Ovary (tissue), 10 donors: ENCODE measurements at places on chromosomes 5 and 9. TPM values are rescaled to one million over a fixed set of nuclear protein-coding genes. Genes with fewer than 3 reads are reported as not detected.

- H3K27ac ChIP-seq, result no peak overlapping the region
- no peaks in the 10 kb centered on the region for H3K27me3 ChIP-seq
- DNase-seq, result no peak
These were observed 7.9 kb downstream of the TXN start for GRCh38 chr9:110248361-110248760.

- H3K27ac ChIP-seq, result no peak overlapping the region
- no peaks in the 10 kb centered on the region for H3K27me3 ChIP-seq
- H3K4me3 ChIP-seq, result no peak overlapping the region
- DNase-seq, result no peak
- H3K36me3 ChIP-seq, result no peaks in the 10 kb centered on the region
These were observed 303.9 kb downstream of the DOCK8 start for GRCh38 chr9:518540-518939.

DNA sequence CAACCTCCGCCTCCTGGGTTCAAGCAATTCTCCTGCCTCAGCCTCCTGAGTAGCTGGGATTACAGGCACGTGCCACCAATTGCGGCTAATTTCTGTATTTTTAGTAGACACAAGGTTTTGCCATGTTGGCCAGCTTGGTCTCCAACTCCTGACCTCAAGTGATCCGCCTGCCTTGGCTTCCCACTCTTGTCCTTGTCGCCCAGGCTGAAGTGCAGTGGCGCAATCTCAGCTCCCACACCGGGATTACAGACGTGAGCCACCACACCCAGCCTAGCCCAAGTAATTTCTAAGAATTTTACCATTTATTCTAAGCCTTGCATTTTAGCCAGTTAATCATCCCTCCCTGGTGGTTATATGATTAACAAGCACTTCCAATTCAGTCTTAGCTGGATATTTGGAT, 11.0 kb downstream of the NAIP start:
- H3K36me3 ChIP-seq, result no peaks in the 10 kb centered on the region
- H3K27me3 ChIP-seq, result no peaks in the 10 kb centered on the region
- no peak overlapping the region for H3K27ac ChIP-seq
- H3K4me3 ChIP-seq, result no peak overlapping the region
- DNase-seq, result no peak
- no peaks in the 10 kb centered on the region for H3K4me1 ChIP-seq

DNA sequence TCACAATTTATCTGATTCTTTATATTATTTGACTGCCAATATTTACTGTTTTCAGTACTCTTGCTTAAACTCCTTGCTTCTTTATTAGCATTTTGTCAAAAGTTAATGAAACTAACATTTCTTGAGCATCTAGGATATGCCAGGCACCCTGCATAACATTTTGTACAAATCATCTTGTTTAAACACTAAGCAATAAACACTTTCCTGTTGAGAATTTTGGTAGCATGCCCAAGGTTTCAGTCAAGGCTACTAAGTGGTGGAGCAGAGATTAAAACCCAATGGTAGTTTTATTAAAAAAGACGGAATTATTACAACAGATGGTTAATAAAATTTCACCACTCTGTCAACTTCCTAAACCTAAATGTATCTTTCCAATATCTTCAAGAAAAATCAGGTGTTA, 43.2 kb downstream of the SKIC3 start:
- no peaks in the 10 kb centered on the region for H3K27me3 ChIP-seq
- H3K4me3 ChIP-seq, result no peak overlapping the region
- no peak overlapping the region for H3K27ac ChIP-seq
- no peaks in the 10 kb centered on the region for H3K36me3 ChIP-seq

GRCh38 chr9:101677861-101678260, 60.6 kb downstream of the GRIN3A start:
- no peaks in the 10 kb centered on the region for H3K4me1 ChIP-seq
- no peak overlapping the region for H3K4me3 ChIP-seq
- H3K36me3 ChIP-seq, result no peaks in the 10 kb centered on the region

DNA sequence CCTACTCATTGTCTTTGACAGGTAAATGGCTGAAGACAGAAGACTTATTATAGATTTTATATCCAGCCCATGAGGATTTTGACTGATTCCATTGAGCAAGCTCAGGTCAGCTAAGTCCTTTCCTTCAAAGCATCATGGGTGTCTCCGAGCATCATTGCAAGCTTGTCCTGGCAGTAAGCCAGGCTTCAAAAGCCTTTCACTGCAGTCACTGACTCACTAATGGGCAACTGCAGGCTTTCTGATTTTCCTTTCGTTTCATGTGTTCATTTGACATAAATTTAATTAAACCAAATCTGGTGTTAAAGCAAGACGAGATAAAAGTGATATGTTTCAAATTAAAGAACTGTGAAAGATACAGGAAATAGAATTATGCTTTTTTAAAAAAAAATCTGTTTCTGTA, 426.2 kb downstream of the ANXA1 start:
- DNase-seq, result no peak
- H3K27ac ChIP-seq, result no peak overlapping the region
- H3K36me3 ChIP-seq, result no peaks in the 10 kb centered on the region

C5orf34 gene
- total RNA-seq, result 0.61 TPM
